Germinal center (tissue), 1 donor: ENCODE measurements at places on chromosomes 4 and X.

GRCh38 chr4:153295131-153295755 lies 49.2 kb upstream of the MND1 start:
- no peak for DNase-seq

DNA sequence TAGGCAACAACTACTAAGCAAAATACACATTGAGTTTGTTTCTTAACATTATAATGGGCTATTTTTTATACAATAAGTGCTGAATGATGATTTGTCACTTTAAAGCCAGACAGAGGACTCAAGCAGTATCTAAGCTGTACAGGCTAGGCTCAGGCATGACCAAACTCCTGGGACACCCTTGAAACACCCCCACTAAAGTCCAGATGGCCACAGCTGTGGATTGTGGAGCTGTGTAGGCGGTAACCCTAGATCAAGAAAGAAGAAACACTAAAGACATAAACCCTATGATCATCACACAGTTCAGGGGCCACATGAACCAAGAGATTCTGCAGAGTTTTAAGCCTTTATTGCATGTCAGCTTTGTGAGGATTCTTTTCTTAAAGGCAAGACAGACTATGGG lies 25.1 kb downstream of the TAB3 start:
- no peak for DNase-seq

- DNase-seq, result no peak
These were observed 84.0 kb downstream of the WWC2 start for GRCh38 chr4:183182873-183183725.

DNA sequence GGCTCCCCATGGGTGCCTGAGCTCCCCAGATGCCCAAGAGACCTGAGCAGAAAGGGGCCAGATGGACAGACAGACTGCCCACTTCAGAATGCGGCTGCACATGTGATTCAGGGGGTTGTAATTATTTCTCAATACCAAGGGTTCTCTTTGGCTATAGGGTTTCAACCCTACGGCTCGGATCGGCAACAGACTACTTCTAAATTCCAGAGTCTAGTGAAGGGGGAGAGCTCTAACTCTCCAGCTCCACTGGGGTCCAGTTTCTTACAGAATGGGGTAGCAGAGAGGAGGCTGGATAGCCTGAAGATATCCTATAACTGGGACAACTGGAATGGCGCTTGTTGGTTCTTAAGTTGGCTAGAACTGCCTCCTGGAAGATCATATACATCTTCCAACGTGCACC lies 136.3 kb downstream of the MGST2 start:
- DNase-seq, result no peak

- no peak for DNase-seq
These were observed 49.5 kb downstream of the HTRA3 start for GRCh38 chr4:8319061-8319460.

DNA sequence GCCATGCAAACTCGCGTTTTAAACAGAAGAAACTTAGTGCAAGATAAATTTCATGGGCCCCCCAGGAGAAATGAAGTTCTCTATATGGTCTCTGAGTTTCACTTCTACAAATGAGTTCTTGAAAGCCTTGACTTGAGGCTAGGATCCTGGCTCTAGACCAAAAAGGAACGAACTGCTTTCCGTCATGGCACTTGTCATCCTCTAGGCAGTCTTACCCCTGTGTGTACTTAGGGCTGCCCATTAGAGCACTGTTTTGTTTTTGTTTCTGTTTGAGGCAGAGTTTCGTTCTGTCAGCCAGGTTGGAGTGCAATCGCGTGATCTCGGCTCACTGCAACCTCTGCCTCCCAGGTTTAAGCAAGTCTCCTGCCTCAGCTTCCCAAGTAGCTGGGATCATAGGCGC lies 29.0 kb downstream of the RNF4 start:
- DNase-seq, result peak; percentile 73

- no peak for DNase-seq
These were observed 32.4 kb upstream of the PGM2 start for GRCh38 chr4:37794056-37794455.

DNA sequence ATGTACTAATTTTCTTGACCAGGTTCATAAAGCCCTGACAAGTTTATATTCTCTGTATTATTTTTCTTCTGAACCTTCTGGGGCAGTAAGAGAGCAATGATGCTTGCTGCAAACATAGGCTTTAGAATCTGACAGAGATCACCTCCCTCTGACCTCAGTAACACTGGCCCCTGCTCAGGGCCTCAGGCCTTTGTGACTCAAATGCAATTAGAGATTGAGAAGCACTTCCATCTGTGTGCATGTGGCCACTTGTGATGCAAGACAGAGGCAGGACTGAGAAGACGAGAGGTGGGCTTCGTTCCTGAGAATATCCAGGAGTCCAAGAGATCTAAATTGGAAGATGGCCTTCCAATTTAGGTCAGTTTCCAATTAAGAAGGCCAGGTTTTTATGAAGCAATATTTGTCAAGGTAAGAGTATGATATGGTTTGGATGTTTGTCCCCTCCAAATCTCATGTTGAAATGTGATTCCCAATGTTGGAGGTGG lies 82.8 kb upstream of the VEGFC start:
- no peak for DNase-seq

DNA sequence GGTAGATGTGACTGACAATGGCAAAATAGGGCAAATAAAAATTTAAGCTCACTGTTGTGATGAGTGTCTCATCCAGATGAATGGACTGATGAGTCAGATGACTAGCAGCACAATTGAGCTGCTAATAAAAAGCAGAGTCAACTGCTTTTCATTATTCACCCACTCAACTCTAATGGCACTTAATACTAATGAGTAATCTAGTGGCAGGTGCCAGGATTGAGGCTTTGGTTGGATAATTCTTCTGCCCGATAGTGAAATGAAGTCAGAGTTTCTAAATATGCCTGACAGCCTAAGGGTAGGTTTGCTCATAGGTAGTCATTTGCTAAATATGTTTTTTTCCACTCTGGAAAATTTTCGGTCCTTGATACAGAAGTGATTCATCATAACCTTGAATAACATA lies 10.4 kb downstream of the OGT start:
- no peak for DNase-seq

GRCh38 chr4:152672206-152673092 lies 7.3 kb downstream of the TMEM154 start:
- DNase-seq, result no peak

- no peak for DNase-seq
These were observed 631 bp downstream of the EVC start for GRCh38 chr4:5711479-5712184.

GRCh38 chr4:99414401-99414800 lies 20.7 kb downstream of the ADH7 start:
- DNase-seq, result no peak

GRCh38 chr4:145933134-145933533 lies 5.5 kb downstream of the ZNF827 start:
- no peak for DNase-seq

GRCh38 chr4:125044886-125045285 lies 269.9 kb upstream of the FAT4 start:
- no peak for DNase-seq

DNA sequence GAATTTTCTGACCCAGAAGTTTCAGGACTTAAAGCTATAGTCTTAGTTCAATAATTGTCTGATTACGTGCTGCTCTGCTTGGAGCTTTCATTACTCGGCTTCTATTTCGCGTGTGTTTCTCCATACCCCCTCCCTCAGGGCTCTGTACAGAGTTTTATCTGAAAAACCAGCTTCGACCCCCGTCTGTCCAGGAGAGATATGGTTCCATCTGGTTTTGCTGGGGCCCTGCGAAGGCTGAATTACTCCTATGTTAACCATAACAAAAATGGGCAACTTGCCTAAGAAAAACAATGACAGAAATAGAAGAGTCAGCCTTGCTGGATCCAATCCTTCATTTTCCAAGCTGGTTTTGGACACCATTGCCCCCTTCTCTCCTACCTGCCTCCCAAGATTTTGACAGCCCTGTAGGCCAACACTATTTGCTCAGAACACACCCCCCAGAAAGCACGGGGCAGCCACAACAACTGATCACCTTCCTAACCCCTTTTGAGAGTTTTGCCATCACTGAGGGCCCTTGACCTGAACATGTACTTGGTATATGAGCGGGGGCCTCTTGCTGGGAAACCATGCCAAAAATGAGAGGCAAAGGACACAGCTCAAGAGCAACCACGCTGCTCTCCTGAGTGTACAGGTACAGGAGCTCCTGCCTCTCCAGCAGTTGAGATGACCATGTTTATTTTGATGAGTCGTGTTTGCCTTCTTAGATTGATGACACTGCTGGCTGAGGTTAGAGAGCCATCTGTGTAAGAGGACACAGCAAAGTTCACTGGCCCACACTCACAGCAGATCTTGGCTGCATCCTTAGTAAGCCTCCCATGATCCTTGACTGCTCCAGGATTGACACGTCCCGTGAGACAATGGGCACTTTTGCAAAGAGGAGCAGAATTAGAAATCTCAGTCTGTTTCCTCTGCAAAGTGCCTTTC lies 36.2 kb upstream of the ATP6AP2 start:
- DNase-seq, result no peak

DNA sequence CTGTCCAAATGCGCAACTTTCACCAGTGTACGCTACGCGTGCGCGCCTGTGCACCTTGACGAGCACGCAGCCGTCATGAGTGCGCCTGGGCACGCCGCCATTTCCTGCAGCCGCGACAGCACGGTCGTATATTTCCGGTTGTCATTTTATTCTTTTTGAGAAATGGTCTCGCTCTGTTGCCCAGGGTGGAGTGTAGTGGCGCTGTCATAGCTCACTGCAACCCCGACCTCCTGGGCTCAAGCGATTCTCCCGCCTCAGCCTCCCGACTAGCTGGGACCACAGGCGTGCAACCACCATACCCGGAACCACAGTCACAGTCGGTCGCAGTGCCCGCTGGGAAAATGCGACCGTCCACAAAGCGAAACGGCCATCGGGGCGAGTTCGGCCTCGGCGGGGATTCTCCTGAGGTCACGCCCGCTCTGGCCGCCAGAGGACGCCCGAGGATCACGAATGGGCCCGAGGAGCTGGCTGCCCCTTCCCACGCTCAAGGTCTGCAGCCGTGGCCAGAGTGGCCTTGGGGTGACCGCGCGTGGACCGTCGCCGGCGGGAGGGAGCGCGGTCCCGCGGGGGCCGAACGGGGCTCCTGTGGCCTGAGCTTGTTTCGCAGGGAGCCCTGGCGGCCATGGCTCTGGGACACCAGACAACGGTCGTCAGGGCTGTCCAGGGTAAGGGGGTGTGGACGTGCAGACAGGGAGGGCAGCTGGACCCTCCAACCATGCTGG lies 23.7 kb upstream of the PNMA3 start:
- DNase-seq, result peak; percentile 68

DNA sequence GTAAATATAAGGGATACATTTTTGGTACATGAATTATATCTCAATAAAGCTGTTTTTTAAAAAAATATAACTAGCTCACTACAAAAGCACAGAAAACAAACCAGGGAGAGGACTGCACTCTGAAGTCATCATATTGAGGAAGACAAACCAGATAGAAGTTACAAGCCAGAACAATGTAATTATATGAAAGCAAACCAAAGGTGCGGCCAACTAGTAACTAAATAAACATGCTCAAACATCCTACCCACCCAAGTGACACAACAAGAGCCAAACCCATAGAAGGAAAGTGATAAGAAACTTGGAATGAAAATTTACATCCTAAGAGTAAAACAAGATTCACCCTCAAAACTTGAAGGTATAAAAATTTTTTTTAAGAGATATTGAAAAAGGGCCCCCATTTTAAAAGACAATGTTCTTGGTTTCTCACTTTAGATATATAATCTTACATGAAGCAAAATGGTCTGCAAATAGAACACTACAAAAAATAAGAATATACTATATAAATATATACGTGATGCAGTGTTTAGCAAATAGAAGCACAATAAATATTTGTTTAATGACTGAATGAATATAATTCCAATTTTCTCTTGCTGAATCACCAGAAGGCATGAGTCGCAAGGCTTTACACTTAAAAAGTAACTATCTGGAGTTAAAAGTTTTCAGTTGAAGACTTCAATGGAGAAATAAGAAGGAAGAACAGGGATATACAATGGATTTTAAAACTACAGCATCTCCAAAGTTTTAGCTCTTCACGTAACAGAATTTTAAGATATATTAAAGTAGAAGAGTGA lies 4.0 kb upstream of the SH3D19 start:
- no peak for DNase-seq

GRCh38 chrX:49260221-49260985 lies 4.1 kb downstream of the FOXP3 start:
- no peak for DNase-seq

- DNase-seq, result peak; percentile 47
These were observed 41.0 kb downstream of the GAB1 start for GRCh38 chr4:143377611-143378099.

DNA sequence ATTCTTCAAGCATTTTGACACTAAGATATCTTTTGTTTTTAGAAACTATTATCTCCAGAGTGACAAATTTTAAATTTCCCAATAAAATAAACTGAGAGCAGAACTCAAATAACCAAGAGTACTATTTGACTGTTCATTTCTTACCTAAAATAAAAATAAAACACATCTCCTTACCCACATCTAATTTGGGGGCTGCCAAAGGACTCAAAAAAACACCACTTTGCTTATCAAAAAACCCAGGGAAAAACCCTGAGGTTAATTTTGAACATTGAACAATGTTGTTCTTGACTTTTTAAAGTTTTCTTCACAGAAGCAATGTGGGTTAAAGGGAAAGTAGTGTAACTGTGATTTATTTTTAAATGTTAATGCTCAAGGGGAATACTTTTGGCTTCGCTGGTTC lies 243.0 kb upstream of the HHIP start:
- no peak for DNase-seq

- DNase-seq, result no peak
These were observed 109.1 kb upstream of the VMA21 start for GRCh38 chrX:151287954-151288353.

GRCh38 chr4:10296730-10297129 lies 160.5 kb downstream of the ZNF518B start:
- DNase-seq, result no peak

GRCh38 chrX:11770320-11770719 lies 12.3 kb downstream of the MSL3 start:
- peak; percentile 62 for DNase-seq

- no peak for DNase-seq
These were observed 105.5 kb upstream of the SHOX start for GRCh38 chrX:525134-525533.

DNA sequence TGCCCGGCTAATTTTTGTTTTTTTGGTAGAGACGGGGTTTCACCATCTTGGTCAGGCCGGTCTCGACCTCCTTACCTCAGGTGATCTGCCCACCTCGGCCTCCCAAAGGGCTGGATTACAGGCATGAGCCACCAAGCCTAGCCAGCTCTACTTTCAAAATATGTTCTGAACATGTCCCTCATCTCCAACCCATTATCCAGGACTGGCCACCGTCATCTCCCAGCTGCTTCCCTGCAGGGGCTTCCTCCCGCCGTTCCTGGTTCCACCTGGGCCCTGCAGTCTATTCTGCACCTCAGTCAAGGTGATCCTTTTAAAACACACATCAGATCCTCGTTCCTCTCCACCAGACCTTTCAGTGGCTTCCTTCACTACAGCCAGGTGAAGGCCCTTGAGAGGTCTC lies 80.9 kb upstream of the NKX1-1 start:
- DNase-seq, result no peak
